ENCODE measurements at places on chromosomes 1 and 21.

DNA sequence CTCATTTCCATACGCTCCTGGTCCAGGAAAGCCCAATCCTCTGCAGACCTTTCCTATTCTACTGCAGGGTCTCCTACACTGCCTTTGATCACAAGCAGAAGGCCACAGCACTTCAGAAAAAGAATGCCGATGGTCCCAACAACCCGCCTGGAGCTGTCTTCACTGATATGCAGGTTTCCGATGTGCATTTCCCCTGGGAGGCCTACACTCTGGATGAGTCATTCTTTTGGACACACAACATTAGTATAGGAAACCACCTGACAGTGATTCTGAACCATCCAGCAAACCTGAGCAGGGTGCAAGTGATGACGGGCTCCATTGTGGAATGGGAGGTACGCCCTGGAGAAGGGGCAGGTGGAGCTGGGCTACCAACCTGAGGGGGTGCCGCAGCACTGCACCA is 15.0 kb downstream of the PCAT6 start:
- DNase-seq, result no peak

DNA sequence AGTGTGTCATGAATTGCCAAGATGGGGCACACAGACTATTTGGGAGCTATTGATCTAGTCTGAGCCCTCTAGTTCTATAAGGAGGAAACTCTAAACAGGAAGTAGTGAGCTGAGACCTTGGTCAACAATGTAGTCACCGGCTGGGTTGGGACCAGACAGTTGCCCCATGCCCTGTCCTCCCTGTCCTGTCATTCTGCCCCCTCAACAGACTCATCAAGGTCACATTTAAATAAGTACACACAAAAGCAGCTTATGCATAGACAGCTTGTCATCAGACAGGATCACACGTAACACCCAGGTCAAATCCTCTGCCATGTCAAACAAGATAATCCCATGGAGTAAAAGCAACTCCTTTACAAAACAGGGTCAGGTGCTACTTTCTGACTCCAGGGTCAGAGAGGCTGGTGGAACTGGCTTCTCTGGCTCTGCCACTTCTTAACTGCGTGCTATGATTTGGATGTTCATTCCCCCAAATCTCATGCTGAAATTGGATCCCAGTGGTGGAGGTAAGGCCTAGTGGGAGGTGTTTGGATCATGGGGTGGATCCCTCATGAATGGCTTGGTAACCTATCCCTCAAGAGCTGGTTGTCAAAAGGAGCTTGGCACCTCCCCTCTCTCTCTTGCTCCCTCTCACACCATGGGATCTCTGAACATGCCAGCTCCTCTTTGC is 128.9 kb downstream of the HIVEP3 start:
- no peak for DNase-seq

- no peak for DNase-seq
Measured at GRCh38 chr1:76227621-76228020, 153.1 kb downstream of the ST6GALNAC3 start.

- DNase-seq, result no peak
Measured at GRCh38 chr21:30605968-30606367, 5.1 kb downstream of the KRTAP22-1 start.

GRCh38 chr1:223161321-223161720 is 18.3 kb upstream of the TLR5 start:
- DNase-seq, result no peak

DNA sequence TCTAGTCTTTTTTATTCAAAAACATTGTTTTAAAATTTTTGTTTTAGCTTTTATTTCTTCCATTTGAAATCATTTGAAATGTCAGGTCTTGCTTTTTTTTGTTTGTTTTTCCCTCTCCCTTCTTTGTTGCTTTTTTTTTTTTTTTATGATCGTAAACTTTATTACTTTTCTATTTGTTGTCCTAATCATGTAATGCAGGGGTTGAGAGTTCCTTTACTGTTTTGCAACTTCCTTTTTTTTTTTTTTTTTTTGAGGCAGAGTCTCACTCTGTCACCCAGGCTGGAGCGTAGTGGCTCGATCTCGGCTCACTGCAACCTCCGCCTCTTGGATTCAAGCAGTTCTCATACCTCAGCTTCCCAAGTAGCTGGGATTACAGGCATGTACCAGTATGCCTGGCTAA is 24.8 kb downstream of the IVNS1ABP start:
- no peak for DNase-seq

DNA sequence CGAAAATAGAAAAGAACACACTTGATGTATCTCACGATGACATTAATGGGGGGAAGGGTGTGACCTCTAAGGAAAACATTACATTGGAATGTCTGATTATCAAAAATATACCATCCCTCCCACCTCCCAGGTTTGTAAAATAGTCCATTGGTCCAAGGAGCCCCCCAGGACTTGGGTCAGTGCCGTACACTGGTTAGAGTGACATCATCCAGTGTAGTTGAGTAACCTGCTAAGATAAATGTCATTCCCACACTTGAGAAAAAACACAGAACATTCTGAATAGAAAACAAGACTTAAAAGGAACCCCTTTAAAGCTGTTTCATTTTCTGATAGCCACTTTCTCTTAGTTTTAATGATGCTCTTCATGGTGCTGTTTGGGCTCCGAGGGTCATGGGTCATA is 15.2 kb downstream of the DDX20 start:
- DNase-seq, result no peak

DNA sequence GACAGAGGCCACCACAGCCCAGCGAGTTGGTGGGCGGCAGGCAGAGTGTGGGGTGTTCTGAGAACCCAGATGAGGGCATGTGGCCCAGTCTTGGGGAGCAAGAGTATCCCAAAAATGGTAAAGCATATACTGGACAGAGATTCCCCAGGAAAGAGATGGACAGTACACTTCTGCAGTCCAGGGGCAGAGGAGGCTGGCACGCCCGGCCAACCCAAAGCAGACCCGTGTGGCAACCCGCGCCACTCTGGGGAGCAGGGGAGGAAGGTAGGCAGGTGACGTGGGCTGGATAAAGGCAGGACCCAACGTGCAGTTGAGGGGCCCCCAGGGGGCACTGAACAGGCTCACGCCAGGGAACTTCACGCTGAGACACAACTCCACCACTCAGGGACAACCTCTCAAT is 46.4 kb upstream of the RIPK4 start:
- no peak for DNase-seq

GRCh38 chr1:66468722-66469121 is 65.2 kb upstream of the SGIP1 start:
- no peak for DNase-seq

DNA sequence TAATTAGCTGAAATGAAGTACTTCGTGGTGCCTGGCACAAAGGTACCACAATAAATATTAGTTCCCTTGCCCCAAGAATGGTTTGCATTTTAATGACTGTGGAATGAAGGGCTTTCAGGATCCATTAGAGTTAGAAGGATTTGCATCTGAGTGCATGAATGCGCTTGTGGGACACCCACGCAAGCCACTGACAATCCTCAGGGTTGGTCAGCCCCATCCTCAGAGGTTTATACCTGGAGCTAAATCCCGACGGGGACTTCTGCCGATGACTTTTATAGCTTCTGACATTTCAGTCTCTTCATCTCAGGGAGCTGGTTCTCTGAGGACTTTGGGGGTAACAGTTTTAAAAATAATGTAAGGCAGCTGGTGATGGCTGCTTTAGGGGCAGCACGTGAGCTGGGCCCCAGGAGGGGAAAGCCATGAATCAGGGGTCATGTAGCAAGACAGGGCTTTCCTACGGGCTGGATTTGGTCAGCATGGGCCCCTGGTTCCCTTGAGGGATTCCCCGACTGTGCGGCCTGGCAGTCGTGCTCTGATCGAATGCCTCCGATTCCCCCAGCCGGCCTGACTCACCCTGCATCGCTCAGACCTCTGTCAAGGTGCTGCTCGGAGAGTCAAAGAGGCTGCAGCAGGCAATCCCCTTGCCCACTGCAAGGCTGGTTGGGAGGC is 20.8 kb upstream of the IL10 start:
- no peak for DNase-seq

GRCh38 chr1:205672395-205672889 is 7.9 kb downstream of the SLC45A3 start:
- DNase-seq, result no peak

Measured in fibroblast of the conjunctiva (primary cell).